ENCODE measurements at places on chromosomes 12 and 14. TPM values are rescaled to one million over a fixed set of nuclear protein-coding genes. Genes with fewer than 3 reads are reported as not detected.

Gene SMIM41
- total RNA-seq = not detected

Gene KSR2
- total RNA-seq = 2.5 TPM

Gene NINJ2
- 0.63 TPM for total RNA-seq

Gene C14orf39
- total RNA-seq = not detected

Gene INSM2
- total RNA-seq = not detected

Gene CATSPERB
- total RNA-seq = 0.63 TPM

Gene ADCY6
- 70.1 TPM for total RNA-seq

Gene CLEC6A
- total RNA-seq = not detected

Gene KRT78
- total RNA-seq = not detected

Gene PLEKHD1
- total RNA-seq = 0.31 TPM

Gene AGAP2
- 40.7 TPM for total RNA-seq

All from parietal lobe (tissue), 2 donors.